ENCODE measurements at places on chromosomes 2 and 18.

DNA sequence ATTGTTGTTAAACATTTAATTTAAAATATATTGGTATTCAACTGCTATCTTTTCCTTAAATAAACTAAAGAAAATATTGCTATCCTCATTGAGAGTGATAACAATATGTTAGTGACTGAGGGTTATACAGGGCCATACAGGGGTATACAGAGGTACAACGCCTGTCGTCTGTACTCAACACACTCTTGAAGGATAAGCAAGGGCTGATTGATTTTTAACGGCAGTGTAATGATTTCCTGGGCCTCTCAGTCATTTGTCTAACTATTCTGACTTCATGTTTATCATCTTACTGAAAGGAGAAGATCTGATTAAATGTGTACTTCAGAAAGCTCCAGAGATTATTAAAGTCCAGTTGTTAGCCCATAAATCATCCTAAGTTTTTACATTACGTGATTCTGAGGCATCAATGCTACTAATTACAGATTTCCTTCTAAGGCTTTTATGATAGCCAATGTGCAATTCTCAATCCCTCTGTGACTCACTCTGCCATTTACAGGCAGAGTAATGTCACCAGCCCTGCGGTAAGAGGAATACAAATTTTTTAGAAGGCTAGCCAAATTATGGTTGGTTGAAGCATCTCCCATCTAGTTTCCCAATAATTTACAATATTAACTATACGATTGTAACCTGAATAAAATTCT, 893.0 kb upstream of the CHAC2 start:
- no peak for DNase-seq

GRCh38 chr2:26088038-26088643, 54.3 kb downstream of the RAB10 start:
- no peak for DNase-seq

- DNase-seq = no peak
Measured at GRCh38 chr2:7609974-7610373, 692.8 kb downstream of the RNF144A start.

- DNase-seq = no peak
Measured at GRCh38 chr18:56935434-56936040, 211.3 kb upstream of the BOD1L2 start.

DNA sequence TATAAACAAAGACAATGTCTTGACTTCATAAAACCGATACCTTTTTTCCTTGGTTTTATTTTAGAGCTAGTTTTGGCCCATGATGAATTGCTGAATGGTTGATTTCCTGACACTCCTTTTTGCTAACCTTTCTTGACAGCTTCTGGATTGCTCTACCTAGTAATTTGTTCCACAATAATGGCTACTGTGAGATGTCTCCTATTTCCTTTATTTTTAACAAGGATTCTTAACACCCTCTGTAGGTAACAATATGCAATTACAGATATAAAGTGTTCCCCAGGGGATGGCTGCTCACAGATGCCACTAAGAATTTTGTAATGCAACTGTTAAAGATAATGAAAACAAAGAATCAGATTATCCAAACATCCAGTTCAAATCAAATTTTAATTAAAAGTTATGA, 100.8 kb upstream of the ATP5MC3 start:
- DNase-seq = peak; percentile 7

GRCh38 chr2:223235986-223236385, 184.0 kb downstream of the KCNE4 start:
- DNase-seq = no peak

DNA sequence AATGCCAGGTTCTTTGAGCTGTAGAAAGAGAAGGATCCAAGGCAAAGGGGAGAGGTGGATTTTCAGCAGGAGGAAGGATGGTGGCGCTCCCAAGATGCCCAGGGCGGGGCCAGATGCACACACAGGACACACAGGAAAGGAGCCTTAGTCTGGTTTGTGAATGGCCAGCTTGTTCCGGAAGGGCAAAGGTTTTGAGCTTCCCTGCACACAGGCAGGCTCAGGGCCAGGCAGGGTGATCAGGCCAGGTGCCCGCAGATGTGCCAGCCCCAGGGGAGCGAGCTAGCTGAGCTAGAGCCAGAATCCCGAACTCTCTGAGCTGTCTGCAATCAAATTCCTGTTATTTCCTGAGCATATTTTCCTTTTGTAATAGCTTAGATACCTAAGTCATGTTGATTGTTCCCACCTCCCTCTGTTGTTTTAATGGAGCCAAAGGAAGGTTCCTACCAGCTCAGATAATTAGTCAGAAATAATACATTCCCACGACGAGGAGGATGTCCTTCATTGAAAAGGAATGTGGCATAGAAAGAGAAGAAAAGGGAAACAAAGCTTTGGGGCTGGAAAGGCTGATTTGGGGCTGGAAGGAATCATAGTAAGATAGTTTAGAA, 13.7 kb upstream of the OTOF start:
- no peak for DNase-seq

DNA sequence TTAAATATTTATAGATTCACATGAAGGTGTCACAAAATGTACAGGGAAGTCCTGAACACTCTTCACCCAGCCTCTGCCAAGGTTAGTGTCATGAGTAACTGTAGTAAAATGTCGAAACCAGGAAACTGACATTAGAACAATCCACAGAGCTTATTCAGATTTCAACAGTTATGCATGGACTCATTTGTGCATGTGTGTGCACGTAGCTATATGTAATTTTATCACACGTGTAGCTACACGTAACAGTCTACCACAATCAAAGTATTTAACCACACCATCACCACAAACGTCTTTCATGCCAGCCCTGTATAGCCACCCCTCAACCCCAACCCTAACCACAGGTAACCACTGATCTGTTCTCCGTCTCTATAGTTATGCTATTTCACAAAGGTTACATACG, 211.7 kb upstream of the REV1 start:
- DNase-seq = no peak

DNA sequence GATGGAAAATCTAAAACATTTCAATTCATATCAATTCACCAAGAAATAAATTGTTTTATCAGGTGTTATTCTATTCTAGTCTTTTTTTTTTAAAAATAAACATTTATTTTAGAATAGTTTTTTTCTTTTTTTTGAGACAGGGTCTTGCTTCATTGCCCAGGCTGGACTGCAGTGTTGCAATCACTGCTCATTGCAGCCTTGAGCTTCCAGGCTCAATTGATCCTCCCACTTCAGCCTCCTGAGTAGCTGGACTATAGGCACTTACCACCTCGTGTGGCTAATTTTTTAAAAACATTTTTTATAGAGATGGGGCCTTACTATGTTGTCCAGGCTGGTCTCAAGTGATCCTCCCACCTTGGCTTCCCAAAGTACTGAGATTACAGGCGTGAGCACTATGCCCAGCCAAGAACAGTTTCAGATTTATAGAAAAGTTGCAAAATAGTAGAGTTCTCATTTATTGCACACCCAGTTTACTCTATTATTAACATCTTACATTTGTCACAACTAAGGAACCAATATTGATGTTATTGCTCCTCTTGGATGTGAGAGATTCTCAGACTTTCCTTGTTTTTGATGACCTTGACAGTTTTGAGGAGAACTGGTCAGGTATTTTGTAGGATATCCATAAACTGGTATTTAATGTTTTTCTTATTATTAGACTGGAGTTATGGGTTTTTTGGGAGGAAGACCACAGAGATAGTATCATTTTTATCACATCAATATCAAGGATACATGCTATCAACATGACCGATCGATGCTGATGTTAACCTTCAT, 29.9 kb downstream of the PDE6D start:
- DNase-seq = no peak

- DNase-seq = no peak
Measured at GRCh38 chr18:515156-515815, 14.8 kb upstream of the COLEC12 start.

DNA sequence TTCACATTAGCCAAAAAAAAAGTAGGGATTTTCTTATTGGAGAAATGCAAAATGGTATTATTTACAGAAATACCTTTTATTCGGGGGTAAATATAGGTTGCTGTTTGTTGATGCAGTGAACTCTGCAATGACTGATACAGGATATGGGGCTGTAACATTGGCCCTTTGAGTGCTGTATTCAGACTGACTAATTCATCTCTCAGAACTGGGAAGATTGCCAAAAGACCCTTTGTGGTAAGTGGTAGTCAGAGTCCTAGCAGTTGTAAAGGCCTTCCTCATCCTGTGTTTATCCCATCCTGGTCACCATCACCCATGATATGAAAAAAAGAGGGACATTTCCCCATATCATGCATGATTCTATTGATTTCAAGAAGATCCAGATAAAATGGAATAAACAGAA, 14.0 kb upstream of the DCC start:
- DNase-seq = no peak
